ENCODE measurements at places on chromosomes 11 and 22.
A peak's percentile ranks its signal among the peaks of the same experiment; 100 is the strongest.

DNA sequence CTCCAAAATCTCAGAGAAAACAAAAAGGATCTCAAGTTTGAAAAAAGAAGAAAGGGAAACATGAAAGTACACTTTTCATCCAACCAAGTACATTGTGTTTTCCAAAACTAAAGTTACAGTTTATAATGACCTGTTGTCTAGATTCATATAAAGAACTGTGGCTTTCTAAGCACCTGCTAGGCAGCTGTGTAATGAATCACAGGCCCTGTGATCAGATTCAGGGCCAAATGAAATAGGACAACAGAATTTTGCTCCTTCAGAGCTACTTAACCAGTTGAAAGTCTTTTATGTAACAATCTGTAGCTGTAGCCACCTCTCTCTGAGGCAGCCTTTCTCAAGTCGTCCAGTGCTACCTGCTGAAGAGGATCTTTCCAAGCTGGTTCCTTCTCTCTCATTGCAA is 960.0 kb upstream of the RAG2 start:
- no peak for DNase-seq

DNA sequence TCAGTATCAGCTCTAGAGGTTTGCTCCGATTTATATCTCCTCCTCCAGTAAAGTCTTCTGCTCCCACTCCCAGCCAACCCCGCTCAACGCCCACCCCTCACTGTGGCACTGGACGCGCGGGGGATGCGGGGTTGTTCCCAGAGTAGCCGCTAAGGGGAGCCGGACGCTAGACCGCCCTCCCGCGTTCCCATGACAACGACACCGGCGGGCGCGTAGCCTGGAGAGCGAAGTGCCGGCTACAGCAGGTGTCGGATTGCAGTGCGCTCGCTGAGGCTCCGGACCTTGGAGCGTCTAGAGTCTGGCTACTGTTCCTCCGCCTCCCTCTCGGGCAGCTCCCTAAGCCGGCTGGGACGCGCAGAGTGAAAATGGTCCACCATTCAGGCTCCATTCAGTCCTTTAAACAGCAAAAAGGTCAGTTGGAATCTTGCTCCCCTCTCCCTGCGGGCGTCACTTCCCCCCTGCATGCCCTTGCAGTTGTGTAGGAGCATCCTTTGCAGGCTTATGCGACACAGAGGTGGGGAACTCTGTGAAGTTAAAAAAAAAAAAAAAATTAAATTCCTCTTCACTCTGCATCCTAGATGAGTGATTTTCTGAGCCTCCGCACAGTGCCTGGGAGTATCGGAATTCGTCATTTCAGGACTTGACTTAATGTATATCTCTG is at the start of gene ANO3:
ANO3 (plus strand) TSS at position 220 of the 661 bp plus-strand sequence; CDS start at position 366, 146 bp downstream.
- peak; percentile 88 for DNase-seq

- DNase-seq, result no peak
These were observed 87.8 kb upstream of the SHANK2 start for GRCh38 chr11:71340086-71340606.

- no peak for DNase-seq
These were observed 8.4 kb upstream of the MGAT3 start for GRCh38 chr22:39448205-39449054.

GRCh38 chr11:9765320-9766101 is 101.6 kb downstream of the SWAP70 start:
- peak; percentile 85 for DNase-seq

DNA sequence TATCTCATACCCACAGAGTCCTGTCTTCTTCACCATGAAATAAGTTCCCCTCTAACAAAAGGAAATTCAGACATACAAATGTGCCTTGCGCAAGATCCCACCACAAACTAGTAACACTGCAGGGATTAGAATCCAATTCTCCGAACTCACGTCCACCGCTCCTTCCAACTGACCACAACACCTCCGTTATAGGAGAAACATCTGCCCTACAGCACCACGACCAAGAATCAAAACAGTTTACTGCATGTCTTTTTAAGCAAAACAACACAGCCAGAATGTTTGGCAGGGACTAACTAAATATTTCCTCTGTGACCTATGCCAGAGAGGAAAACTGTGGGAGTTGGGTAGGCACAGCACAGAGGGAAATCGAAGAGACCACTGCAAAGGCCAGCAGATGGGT is 72.7 kb upstream of the AKIP1 start:
- no peak for DNase-seq

GRCh38 chr22:29883775-29884097 is 762 bp downstream of the MTMR3 start:
- no peak for DNase-seq

Measured in NT2/D1 (cell line).